ENCODE measurements at places on chromosomes 3 and 15.

DNA sequence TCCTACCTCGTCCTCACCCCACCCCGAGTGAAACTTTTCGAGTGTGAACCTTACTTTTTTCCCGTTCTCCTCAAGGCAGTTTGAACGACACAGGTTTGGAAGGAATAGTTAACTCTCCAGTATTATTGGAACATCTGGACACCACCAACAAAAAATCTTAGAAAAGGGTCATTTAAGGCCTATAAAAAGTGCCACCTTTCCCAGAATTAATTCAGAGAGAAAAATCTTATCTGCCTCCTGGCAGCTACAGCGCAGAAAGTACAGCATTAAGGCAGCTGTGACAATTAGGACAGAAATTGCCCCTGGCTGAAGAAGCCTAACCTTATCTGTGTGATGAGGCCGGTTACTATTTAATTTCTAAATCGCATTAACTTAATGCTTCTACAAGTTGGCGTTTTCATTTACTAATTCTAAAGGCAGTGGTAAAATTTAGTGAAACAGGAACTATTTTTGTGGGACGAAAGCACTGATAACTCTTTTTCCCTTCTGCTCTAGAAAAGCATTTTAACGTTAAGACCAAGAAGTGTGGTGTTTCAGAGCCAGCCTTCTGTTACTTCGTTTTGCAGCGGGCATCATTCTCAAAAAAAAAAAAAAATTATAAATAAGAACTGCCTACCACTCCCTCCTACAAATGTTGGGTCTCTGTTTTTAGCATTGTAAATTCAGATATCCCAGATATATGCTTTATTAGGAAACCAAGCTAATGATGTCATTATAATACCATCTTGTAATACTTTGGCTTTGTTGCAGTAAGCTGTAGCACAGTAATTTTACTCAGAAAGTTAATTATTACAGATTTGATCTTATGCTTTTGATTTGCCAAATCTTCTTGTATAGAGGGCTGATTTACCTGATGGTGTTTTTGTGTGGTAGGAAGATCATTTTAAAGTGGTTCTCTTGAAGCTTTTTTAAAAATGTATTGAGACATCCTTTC lies 1.4 kb downstream of the ATP11B start:
- no peak for DNase-seq

DNA sequence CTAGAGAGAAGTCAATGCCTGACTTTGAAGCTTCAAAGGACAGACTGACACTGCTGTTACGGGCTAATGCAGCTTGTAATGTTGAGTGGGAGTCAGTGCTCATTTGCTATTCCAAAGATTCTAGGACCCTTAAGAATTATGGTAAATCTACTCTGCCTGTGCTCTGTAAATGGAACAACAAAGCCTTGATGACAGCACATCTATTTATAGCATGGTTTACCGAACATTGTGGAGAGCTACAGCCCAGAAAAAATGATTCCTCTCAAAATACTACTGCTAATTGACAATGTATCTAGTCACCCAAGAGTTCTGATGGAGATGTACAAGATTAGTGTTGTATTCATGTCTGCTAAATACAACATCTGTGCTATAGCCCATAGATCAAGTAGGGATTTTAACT lies 262.3 kb downstream of the EPHA6 start:
- no peak for DNase-seq

- no peak for DNase-seq
Observed at GRCh38 chr3:123768480-123769355, 115.4 kb downstream of the MYLK start.

DNA sequence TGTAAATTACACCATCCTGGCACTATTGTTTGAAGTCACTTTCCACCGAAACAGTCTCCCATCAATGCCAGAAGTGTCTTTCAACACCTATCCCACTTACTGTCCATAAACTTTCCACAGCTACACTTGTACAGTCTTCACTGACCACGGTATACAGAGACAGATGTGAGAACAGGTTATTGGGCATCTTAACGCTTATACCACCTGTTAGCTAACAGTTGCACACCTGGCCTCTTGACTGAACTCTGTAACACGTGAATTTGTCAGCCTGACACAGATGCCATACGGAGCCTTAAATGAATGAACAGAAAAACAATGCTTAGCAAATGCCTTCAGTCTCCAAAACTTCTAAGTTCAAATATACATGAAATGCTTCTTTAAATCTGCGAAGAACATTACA lies 440.5 kb downstream of the SHQ1 start:
- DNase-seq = no peak

DNA sequence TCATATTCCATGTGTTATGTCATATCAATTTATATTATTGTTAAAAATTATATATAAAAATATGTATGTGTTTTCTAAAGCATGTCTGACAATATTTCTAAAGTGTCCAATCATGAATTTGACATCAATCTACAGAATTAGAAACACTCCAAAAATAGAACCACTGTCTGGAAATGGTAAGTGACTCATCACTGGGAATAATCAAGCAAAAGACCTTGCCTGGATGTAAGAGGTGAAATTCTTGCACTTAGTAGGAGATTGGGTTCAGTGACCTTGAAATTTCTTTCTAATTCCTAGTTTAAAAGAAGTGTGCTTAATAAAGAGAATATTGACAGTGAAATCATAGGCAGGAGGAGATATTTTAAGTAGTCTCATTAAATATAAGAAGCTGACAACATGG lies 188.8 kb downstream of the ZNF385D start:
- DNase-seq = no peak

DNA sequence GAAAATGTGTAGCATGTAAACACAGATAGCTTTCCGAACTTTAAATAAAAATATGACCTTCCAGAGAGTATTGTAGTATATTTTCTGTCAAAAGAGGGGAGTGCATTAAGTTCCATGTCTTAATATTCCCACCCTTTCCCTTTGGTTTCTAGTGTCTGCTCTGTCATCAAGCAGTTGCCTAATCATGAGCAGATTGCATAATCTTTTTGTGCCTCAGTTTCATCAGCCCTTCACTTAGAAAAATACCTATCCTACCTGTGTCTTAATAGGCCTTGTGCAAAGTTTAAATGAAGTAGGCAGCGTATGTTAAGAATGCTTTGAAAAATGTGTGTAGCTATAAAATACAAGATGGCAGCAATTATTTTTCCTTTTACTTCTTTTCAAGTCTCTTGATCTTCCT lies 52.8 kb downstream of the CALML4 start:
- no peak for DNase-seq

DNA sequence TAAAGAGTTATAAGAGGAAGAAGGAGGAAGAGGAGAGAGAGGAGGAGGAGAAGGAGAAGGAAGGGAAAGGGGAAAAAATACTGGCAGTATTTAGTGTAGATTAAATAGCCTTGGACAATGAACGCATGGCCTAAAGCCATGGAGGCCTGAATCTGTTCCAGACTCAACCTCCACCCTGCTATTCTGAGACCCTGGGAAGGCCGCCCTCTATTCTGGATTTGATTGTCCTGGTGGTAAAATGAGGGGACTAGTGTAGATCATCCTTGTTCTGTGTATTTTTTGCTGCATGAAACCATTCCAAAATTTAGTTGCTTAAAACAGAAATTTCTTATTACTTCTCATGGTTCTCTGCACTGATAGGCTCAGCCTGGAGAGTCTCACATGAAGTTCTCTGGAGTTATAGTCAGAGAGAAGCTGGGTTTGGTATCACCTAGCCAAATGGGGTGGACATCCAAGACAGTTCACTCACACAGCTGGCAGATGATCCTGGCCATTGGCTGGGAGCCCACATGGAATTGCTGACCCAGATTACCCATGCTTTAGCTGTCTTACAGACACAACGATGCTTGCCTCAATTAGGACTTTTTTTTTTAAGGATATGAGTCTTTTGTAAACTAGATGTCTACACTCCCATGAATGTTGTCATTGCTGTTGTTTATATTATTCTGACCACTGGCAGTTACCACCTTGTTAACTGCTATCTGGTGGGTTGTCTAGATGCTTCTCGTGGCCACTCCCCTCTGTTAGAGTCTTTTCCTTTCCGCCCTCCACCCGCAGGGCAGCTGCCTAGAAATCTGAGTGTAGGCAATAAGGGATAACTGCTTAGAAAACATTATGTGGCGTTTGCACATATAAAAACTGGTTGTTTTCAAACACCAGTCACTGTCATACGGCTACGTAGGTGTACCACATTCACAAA lies 149.9 kb downstream of the SST start:
- no peak for DNase-seq

GRCh38 chr3:70726096-70726938 lies 413.9 kb upstream of the MDFIC2 start:
- no peak for DNase-seq
